ENCODE measurements at places on chromosomes 5 and 9. TPM values are rescaled to one million over a fixed set of nuclear protein-coding genes. Genes with fewer than 3 reads are reported as not detected.

DNA sequence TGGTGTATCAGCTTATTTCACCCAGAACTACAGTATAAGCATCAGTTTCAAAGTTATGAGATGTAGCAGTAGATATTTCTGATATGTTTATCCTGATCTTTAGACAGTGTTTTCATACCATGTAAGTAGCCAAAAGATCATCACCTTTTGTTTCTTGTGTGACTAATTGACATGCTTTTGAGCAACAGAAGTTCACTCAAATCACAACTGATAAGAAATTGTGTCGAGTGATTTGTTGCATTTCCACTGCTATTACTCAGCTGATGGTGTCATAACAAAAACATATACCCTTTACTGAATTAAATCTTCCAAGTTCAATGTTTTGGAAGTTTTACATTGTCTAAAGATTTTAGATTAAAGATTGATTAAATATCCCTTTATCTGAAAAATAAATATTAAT is 324.5 kb downstream of the TUSC1 start:
- no peak for DNase-seq

- no peak for DNase-seq
Observed at GRCh38 chr9:110809038-110809595, 140.5 kb downstream of the MUSK start.

DNA sequence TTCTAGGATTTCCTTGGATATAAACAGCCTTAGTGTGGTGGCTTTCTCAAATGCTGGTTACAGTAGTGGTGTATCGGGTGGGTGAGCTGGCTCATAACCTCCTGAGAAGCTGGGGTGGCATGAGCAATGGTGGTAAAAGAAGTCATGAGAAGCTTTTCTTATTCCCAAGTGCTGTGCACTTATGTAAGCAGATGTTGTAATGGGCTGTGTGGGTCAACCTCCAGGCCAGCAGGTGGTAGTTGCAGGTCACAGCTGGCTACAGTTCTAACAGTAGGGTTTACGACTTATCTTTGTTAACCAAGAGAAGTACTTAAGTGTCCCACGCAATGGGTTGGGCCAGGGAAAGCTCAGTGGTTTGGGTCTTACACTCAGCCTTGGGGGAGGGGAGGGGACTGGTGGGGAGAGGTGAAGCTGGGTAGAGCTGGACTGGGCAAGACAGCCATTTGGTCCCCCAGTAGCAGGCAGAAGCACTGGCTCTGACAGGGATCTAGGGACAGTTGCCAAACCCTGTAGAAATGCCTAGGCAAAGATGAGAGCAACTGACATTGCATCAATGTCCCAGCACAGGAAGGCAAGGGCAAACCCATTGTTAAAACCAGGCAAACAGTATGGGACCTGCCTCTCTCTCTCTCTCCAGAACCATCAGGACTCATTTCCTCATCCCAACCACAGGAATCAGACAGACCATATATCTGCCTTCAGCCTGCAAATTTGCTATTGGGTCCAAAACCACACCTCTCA is 76.8 kb downstream of the RNF130 start:
- DNase-seq: no peak

DNA sequence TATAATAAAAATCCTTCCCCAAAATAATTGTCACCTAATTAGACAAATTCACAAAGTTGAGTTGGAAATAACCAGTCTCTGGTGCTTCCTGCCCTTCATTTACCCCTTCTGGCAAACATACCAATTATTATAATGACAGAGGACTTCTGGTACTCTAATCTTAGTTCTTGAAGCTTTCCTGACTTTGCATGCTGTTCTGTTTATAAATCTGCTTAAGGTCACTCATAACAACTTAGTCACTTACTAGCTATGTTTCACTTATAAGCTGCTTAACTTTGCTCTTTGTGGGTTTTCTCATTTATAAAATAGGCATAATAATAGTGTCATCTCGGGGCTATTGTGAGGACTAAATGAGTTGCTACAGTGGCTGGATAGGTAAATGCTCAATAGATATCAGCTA is 446.5 kb downstream of the EFNA5 start:
- no peak for DNase-seq

GRCh38 chr5:168947212-168947868 is 353.6 kb downstream of the SLIT3 start:
- no peak for DNase-seq

FYB1 gene
- 3.5 TPM for total RNA-seq

HBEGF gene
- total RNA-seq: 17.2 TPM

DNA sequence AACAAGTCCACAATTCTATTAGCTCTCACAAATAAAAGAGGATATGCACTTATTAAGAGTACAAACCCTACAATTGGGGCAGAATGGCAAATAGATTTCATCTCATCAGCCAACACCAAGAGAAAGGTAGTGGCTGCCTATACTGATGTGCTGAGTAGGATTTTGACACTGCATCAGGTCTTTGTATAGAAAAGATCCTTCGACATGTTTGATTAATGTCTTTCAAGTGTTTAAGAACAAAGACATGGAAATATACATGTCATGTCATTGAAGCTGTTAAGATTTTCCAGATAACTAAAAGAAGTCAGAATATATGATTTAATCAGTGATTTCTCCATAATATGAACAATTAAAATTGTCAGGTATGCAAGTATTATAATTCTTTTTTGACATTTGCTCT is 238.7 kb upstream of the GRAMD2B start:
- DNase-seq: no peak

DNA sequence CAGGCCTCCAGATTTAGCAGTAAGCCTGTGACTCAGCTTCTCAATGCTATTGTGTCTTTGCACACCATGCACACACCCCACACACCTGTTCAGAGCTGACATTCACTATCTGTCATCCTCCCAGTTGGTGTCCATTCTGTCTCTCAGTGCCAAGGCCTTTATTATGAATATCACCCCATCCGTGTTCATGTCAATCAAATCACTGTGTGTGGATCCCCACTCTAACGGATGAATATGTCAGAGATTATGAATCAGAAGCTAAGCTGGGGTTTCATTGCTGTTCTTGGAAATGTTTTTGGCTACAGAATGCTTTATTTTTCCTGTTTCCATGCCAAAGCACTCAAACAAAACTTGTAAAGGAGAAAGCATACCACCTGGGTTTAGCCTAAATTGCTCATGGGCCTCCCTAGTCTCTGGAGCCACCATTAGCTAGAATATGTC is 9.4 kb upstream of the MAMDC2 start:
- no peak for DNase-seq
